ENCODE measurements at places on chromosomes 3 and 15.

DNA sequence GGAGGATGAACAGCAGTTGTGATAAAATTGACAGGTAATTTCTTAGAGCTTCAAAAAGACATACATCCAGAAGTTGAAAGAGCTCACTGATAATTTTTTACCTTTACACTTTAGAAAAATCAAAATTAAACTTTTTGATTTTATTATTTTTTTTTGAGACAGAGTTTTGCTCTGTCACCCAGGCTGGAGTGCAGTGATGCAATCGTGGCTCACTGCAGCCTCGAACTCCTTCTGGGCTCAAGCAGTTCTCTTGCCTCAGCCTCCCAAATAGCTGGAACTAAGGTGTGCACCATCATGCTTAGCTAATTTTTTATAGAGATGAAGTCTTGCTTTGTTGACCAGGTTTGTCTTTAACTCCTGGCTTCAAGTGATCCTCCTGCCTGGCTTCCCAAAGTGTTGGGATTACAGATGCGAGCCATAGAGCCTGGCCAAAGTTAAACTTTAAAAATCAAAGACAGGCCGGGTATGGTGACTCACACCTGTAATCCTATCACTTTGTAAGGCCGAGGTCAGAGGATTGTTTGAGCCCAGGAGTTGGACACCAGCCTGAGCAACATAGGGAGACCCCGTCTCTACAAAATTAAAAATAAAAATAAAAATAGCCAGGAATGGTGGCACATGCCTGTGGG, 21.7 kb downstream of the PLA2G4F start:
- no peak for DNase-seq

DNA sequence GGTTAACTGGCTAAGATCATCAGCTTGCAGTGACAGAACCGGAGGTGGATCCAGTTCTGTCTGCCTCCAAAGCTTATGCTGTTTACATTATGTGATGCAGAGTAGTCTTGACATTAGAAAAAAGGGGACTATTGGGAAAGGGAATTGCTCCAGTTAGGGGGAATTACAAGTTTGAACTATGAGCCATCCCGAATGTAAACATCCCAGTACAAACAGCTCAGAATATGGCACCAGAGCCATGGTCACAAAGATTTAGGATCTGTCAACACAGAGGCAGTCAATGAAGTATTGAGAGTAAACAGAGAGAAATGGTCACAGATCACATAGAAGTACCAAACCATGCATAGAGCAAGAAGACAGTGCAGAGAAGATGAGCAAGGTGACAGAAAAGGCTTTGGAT, 39.8 kb upstream of the CRTC3 start:
- no peak for DNase-seq

- no peak for DNase-seq
Measured at GRCh38 chr3:104987859-104988258, 378.9 kb upstream of the ALCAM start.

DNA sequence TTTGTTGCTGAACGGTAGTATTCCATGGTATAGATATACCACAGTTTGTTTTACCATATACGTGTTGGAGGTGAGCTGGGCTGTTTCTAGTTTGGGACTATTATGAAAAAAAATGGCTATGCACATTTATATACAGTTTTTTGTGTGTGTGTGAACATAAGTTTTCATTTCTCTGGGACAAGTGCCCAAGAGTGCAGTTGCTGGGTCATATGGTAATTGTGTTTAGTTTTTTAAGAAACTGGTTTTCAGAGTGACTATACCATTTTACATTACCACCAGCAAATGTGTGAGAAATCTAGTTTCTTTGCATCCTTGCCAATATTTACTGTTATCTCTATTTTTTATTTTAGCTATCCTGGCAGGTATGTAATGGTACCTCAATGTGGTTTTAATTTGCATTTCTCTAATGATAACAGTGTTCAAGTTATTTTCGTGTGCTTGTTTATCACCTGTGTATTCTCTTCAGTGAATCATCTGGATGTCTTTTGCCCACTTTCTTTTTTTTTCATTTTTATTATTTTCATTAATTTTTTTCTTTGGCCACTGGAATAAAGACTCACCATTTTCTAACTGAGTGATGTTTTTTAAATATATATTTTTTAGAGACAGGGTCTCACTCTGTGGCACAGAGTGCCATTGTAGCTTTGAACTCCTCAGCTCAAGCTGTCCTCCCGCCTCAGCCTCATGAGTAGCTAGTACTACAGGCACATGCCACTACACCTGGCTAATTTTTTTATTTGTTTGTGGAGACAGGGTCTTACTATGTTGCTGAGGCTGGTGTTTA, 75.3 kb downstream of the ZNF609 start:
- DNase-seq = no peak

GRCh38 chr3:77188210-77188609, 148.3 kb downstream of the ROBO2 start:
- DNase-seq = no peak

- no peak for DNase-seq
Measured at GRCh38 chr3:153165261-153165681, 3.2 kb downstream of the RAP2B start.

DNA sequence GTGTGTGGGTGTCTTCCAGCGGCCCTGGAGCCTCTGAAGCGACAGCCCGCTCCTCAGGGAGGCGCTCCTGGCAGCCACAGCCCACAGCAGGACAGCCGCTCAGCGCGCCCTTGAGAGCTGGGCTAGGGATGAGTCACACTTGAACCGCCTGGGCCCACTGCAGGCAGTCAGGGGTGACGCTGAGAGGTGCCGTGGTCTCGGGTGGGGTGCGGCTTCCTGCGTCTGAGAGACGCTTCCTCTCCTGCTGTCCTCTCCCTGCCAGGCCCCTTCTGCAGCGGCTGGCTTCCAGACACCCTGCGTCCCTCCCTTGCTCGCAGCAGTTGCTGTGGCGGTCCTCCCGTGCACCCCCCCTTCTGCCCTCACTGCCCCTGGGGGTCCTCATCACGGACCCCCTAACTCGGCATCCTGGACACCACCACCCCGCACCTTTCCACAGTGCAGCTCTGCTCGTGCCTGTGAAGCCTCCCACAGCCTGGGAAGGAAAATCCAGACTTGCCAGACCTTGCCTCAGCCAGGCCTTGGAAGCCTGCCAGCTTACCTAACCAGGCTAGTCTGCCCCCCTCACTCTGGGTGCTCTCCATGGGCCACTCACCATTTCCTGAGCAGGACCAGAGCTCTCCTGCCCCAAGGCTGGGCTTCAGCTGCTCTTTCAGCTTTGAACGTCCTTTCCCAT, 1.1 kb upstream of the SPTBN5 start:
- peak; percentile 66 for DNase-seq

- peak; percentile 80 for DNase-seq
Measured at GRCh38 chr15:31300981-31301672, 25.5 kb upstream of the KLF13 start.

GRCh38 chr15:76204109-76204845, 107.0 kb downstream of the ETFA start:
- no peak for DNase-seq

- DNase-seq = no peak
Measured at GRCh38 chr3:190155752-190156151, 35.1 kb upstream of the P3H2 start.

DNA sequence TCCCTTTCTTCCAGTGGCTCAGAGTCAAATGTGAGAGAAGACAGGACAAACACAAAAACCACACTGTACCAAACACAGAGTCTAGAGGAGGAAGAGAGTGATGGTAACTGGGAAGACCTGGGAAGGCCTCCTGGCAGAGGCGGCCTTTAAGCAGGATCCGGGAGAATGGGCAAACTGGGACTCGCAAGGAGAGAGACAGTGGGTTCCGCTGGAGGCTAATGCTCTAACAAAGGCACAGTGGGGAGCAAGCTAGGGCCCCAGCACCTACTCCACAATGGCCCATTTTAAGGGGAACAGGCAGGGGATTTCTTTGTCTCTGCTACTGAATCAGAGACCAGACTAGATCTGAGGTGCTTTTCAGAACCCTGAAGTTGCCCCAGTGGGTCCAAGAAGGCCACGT, 81.4 kb upstream of the HES1 start:
- DNase-seq = no peak

DNA sequence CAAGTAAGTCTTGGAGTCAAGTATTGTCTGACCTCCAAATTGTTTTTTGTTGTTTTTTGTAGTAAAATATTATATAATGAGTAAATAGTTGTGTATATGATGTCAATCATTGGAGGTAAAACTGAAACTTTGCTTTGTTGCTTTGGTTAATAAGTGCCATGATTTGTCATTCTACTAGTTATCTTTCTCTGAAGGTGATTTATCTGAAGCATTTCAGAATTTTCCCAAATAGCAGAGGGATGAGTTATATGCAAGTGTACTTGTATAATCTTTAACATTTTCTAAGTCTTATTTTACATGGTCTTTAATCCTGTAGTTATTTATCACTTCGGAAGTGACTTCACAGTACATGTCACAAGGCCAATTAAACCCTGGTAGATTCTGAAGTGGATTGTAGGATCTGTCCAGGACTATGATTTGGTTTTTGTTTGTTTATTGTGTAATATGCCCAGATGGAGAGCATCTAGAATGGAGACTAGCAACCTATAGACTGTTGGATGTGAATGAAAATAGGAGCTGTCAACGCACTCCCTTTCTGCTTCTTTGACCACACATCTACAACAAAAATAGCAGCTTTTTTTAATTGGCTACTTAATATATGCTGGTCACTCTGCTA, 93.1 kb upstream of the SAMMSON start:
- no peak for DNase-seq

- peak; percentile 62 for DNase-seq
Measured at GRCh38 chr3:150763841-150764483, 993 bp upstream of the SIAH2 start.

DNA sequence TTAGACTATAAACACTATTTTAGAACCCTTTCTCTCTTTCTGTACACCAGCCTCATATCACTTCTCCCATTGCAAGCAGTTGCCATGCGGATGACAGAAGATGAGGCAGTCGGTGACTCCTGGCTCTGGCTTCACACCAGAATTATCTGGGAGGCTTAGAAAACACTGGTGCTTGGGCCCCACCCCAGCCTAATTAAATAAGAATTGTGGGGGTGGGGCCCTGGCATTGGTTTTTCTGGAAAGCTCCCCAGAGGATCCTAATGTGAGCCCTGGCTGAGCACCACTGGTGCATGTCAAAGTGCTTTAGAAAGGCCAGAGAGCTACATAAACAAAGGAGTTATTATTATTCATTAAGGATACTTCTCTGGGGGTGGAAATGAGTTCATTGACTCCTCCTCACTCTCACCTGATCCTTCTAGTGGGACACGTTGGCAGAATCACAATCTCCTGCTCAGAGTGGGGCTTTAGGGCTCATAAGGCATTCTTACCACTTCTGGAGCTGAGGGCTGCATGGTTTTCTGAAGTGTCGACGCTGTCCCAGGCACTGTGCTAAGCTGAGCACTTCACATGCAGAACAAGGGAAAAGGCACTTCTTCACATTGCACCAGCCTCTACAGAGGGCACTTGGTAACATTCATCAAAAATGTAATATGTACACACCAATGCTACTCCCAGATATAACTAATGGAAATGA, 188.5 kb upstream of the TLE3 start:
- DNase-seq = peak; percentile 27

- no peak for DNase-seq
Measured at GRCh38 chr3:119310071-119310470, 15.9 kb downstream of the ARHGAP31 start.
